NCI-H1048 (cell line): ENCODE measurements at places on chromosomes 4 and X.

- no peak for DNase-seq
These were observed 4.2 kb upstream of the ABCG2 start for GRCh38 chr4:88162626-88163025.

DNA sequence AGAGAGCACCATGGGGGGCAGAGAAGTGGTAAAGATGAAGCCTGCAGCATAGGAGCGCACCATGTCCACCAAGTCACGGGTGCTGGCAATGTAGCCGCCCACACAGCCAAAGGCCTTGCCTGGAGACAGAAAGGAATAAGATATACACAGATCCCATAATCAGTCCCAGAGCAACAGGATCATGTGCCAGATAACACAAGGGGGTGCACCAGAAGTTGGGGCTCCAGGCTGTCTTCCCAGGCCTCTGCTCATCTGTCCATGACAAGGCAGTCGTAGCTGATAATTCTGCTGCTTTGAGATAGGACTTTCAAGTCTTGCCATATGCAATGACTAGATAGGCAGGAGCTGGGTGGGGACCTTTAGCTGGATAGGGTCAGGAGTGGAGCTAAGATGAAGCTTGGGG, 14.7 kb downstream of the APEX2 start:
- DNase-seq: no peak

DNA sequence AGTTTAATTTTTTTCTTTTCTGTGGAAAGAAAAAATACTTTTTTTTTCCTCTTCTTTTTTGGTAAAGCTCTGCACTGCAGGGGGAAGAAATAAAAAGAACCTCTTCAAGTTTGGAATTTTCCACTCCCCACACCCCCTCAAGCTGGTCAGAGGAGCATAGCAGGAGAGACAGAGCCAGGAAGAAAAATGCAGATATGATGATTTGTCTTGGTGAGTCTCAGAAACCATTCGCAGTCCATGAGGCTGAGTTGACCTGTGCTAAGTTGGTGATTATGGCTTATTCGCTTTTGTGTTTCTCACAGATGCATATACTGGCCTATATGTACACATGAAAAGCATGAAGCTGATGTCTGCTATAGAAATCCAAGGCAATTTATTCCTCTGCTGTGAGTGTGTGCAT, 205.9 kb downstream of the LDB2 start:
- no peak for DNase-seq

DNA sequence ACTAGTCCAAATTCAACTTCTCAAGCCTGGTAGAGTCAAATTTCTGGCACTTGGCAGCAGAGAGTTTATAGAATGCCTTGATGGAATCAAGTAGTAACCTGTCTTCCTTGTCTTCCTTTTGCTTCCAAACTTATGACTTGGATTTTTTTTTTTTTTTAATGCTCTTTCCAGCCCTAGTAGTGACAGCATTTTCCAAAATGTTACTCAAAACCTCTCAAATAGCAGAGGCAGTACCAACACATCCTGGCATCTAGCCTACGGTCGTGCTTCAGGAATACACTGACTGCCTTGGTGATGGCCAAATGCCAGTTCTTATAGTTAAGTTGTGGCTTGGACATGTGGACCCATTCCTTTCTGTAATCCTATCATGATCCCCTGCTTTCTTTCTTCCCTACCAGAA, 46.0 kb downstream of the GALNT7 start:
- no peak for DNase-seq

- DNase-seq: no peak
These were observed 564.6 kb upstream of the DIPK2B start for GRCh38 chrX:45765281-45765680.

DNA sequence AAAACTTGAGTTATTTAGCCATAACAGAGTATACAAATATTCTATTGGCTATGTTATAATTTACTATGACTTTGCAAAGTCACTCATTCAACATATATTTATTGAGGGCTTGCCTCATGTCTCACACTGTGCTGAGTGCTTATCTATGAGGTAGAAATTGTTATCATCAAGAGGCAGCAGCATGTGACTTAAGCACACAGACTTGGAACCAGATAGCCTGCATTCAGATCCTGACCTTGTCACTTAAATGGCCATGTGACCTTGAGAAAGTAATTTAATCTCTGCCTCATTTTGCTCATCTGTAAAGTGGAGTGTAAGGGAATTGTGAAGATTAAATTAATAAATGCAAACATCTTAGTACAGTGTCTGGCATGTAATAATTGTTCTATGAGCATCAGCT, 10.1 kb upstream of the EXOSC9 start:
- DNase-seq: no peak

DNA sequence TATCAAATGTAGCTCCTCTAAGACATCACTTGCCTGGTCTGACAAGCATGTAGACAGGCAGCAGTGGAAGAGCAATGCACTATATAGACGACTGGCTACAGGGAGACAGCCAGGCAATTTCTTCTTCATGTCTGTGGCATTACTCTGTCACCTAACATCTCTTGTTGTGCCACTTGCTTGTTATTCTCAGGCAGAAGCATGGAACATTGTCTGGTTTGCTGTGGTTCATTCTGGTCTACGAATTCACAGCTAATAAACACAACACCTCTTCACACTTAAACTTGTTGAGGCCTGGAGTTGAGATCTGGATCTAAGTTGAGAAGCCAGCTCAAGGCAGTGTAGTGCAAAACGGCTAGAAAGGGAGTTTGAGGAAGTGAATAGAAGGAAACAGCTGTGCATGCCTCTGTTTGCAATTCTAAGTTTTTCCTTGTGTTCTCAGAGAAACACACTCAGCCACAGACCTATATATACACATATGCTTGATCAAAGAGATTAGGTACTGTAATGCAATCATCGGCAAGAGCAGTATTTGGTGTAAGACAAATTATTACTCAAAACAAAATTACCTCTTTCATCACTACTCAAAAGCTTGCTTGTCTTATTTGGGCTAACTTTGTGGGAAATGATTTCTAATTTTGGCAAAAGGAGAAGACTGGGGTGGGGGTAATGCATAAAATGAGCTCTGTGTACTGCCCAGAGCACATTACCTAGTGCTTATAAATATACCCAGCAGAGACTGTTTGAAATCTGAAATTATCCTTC, 243.8 kb downstream of the PPP3CA start:
- DNase-seq: no peak

- DNase-seq: no peak
These were observed 38.6 kb downstream of the NELFA start for GRCh38 chr4:1969928-1970723.

DNA sequence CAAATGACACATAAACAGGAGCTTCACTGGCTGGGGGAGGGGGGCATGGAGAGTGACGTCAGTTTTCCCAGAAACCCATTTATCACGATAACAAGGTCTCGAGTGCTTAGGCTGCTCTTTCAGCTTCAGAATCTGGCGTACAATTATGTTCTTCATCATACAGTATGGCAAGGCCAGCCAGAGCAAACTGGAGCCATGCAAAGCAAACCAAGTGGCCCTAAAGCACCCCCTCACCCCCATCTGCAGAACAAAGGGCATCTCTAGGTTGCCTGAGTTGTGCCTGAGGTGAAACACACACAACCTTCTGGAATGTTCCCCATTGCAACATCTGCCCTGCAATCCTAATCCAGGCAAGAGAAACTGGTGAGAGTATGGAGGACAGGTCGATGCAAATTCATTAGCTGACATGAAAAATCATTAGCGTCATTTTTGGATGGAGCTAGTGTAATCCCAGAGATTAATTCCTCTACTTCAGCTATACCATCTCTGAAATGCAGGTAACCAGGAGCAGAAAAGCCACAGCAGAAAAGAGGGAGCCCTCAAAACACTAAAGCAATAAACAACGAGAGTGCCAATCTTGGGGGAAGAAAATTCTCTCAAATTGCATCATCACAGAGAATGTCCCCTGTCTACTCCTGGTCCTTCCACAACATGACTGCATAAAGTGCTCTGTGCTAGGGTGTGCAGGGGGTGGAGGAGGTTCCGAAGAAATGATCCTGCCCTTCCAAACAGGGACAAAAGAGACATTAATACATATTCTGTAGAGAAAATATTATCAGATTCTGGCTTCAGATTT, 1.8 kb downstream of the SEPTIN6 start:
- no peak for DNase-seq

DNA sequence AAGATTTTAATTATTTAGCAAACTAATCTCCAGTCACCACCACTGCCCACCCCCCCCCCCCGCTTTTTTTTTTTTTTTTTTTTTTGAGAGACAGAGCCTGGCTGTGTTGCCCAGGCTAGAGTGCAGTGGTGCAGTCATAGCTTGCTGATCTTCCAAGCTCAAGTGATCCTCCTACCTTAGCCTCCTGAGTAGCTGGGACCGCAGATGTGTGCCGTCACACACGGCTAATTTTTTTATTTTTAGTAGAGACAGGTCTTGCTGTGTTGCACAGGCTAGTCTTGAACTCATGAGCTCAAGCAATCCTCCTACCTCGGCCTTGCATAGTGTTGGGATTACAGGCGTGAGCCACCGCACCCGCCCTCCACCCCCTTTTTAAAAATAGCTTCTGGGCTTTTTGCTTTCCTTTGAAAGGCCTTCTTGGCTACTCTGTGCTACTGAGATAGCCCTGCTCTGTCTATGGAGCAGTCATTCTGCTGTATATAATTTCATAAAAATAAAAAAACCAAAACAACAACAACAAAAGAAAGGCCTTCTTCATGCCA, 18.7 kb downstream of the TXLNG start:
- no peak for DNase-seq

DNA sequence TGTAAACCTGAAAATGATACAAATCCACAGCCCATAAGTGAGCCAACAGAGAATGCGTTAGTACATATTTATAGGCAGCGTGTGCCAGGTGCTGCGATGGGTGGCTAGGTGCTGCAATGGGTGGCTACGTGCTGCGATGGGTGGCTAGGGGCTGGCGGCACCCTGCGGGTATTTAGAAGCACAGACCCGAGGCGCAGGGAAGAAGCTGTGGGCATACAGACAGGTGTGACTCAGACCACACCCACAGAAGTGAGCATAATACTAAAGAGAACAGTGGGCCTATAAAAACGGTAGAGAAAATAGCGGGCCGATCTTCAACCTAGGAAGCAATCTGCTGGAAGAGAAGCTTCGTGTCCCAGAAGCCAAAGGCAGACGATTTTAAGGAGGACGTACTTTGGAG, 81.1 kb downstream of the FAT1 start:
- no peak for DNase-seq

GRCh38 chrX:130001893-130002292, 19.5 kb downstream of the BCORL1 start:
- DNase-seq: no peak

GRCh38 chr4:75790024-75790423, 65.6 kb downstream of the USO1 start:
- DNase-seq: no peak

DNA sequence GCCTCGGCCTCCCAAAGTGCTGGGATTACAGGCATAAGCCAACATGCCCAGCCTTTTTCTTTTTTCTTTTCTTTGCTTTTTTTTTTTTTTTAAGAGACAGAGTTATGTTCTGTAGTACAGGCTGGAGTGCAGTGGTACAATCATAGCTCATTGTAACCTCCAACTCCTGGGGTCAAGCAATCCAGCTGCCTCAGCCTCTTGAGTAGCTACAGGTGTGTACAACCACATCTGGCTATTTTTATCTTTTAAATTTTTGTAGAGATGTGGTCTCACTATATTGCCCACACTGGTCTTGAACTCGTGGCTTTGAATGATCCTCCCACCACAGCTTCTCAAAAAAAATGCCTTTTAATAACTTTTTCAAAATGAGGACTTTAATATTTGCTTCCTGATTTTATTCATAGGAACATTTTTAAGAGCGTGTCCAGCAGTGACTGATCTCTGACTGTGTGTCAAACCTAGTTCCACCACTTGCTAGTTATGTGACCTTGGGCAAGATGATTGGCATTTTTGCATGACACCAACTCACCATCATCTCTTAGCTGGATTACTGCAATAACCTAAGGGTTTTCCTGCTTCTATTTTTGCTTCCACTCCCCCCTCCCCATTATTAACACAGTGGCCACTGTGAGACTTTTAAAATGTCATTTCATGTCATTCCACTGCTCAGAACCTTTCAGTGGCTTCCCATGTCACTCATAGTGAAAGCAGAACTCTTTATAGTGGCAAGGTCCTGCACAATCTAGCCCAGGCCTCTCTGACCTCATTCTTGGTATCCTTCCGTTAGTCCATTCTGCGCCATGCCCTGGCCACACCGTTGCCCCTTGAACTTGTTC, 4.5 kb upstream of the TNIP3 start:
- DNase-seq: no peak

DNA sequence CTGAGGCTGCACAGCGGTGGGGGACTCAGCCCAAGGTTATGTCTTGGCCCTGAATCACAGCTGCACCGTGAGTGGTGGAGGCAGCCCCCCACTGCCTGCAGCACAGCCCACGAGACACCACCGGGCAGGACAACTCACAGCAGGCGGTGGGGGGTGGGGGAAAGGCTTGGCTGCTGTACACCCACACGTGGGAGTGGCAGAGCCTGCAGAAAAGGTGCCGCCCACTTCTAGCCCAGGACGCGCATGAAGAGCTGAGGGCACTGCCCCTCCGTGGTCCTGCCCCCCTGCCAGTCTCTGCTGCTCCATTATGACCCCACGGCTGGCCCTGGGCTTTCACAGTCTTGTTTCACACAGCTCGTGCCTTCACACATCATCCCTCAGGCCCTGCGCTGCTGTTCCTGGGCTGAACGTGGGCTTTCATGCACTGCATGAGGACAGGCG, 40.8 kb downstream of the FGFRL1 start:
- DNase-seq: no peak

- no peak for DNase-seq
These were observed 10.5 kb upstream of the GJB1 start for GRCh38 chrX:71212536-71212935.

GRCh38 chrX:142503967-142504643, 299.0 kb upstream of the MAGEC2 start:
- no peak for DNase-seq

DNA sequence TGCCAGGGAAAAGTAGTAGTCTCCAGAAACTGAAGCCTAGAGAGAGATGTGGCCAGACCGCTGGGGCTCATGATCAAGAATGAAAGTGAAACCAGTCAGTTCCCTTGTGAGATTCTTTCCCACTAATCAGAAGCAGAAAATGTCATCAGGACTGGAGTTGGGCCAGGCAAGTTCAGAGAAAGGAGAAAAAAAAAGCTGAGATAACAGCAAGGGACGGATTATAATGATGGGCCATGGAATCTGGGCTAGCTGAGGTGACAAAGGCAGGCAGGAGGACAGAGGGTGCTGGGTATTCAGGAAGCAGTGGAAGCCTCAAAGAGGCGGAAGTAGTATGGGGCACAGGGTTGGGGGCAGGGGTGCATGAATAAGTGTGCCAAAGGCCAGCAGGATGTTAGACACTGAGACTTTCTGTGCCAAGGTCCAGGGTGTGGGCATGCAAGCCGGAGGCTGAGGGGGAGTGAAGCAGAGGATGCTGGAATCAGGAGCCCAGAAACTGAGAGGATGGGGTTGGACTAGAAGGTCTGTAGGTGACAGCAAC, 2.5 kb downstream of the CXorf38 start:
- no peak for DNase-seq

DNA sequence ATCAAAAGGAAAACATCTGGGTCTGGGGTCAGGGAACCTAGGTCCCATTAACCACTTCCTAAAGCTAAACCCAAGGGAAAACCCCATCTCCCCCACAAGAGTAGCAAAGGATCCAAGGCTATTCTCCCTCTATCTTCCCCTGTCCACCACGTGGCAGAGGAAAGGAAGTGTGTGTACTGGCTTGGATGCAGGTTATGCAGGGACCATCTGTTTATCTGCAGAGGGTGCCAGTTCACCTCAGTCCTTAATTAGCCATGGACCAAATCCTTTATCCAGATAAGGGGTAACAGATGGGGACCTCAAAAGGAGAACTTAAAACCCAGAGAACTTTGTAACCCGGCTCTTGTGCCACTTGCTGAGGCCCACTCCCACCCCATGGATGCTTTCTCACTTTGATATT, 135.3 kb downstream of the ZNF518B start:
- DNase-seq: no peak

GRCh38 chrX:40617566-40617965, 5.7 kb upstream of the MPC1L start:
- DNase-seq: no peak
